ENCODE measurements at places on chromosomes 4 and X.

GRCh38 chr4:7466904-7467303 is 32.2 kb upstream of the PSAPL1 start:
- no peak for DNase-seq

GRCh38 chrX:37912777-37913176 is 65.4 kb upstream of the DYNLT3 start:
- no peak for DNase-seq

DNA sequence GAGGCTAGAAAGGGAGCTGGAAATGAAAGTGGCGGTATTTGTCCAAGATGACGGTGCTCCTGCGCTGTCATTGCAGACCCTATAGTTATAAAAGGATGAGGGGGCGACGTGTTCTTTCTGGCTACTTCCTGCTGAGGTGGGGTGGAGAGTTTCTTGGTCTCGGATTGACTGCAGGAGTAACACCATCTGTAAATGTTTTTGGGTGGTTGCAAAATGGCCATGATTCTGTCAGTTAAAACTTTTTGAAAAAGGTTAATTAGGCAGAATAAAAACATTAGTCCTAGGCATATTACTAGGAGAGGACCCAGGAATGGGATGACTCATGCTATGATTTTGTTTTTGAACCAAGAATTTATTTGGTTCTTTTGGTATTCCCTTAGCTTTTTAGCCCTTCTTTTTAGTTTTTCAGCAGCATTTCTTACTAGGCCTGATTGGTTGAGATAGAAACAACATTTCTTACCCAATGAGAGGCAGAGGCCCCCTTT is 53.1 kb downstream of the USP11 start:
- DNase-seq = no peak

GRCh38 chr4:106615961-106616360 is 247.4 kb upstream of the GIMD1 start:
- no peak for DNase-seq

GRCh38 chr4:186553717-186554116 is 1.6 kb downstream of the MTNR1A start:
- no peak for DNase-seq
